ENCODE measurements at places on chromosomes 5 and 9.

DNA sequence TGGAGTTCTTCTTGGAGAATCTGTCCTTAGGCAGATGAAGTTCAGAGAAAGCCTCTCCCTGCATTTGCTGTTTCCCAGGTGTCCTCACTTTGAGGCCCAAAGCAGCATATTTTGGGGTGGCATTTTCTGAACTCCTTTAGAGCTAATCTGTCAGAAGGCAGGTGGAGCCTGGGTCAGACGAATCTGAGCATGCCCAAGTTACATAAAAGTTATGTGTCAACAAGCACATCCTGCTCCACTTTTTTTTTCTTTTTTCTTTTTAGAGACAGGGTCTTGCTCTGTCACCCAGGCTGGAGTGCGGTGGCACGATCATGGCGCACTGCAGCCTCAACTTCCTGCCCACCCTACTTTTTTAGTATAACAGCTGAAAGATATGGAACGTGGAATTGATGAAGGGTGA lies 41.3 kb upstream of the HSPA9 start:
- DNase-seq, result no peak

DNA sequence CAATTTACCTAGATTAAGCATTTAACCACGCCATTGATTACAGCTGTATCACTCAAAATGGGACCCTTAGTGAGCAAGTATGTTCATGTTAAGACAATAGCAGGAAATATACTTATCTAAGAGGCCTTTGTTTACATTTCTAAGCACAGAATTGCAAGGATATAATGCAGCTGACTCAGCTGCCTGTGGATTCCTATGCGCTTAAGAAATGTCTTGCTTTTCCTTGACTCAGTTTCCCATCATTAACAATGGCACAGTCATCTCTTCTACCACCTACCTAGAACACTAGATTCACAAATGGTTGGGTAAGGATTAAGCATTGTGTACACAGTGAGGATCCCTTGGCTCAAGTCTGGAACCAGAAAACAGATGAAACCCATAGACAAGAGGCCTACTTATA lies 163.8 kb downstream of the TSSK1B start:
- DNase-seq, result no peak

- no peak for DNase-seq
Observed at GRCh38 chr5:170192829-170193228, 40.0 kb upstream of the C5orf58 start.

GRCh38 chr9:108599571-108599970 lies 256.2 kb downstream of the ACTL7B start:
- no peak for DNase-seq

GRCh38 chr9:108271646-108272348 lies 584.0 kb downstream of the ACTL7B start:
- DNase-seq, result no peak

- no peak for DNase-seq
Observed at GRCh38 chr5:175889910-175890684, 18.7 kb downstream of the CPLX2 start.
